ENCODE measurements at places on chromosomes 2 and 18.
A peak's percentile ranks its signal among the peaks of the same experiment; 100 is the strongest.

- DNase-seq, result no peak
Measured at GRCh38 chr2:16716944-16717343, 51.3 kb upstream of the CYRIA start.

DNA sequence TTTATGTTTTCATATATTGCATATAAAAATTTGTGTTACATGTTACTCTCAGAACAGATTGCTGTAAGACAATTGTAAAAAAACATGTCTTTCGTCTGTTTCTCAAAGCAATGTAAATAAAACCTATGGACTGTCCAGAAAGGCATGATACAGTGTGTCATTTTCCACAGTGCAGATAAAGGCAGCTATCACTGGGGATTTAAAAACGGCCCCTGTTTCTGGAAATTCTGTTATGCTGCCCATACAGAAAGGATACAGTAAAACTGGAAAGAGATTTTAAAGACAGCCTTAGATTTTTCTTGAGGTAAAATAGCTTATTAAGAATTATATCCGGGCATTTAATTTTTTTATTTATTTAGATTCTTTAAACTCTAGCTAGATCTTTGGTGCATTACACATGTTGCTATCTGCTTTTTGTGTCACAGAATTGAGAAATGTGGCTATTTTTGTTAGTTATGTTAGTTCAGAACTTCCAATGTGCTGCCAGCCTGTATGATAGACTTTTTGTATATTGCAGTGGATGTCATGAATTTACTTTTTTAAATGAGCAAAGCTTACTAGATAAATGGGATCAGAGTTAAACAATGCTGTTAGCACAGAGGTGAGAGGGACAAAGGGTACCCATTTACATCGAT lies 859 bp upstream of the INO80D start:
- no peak for DNase-seq

DNA sequence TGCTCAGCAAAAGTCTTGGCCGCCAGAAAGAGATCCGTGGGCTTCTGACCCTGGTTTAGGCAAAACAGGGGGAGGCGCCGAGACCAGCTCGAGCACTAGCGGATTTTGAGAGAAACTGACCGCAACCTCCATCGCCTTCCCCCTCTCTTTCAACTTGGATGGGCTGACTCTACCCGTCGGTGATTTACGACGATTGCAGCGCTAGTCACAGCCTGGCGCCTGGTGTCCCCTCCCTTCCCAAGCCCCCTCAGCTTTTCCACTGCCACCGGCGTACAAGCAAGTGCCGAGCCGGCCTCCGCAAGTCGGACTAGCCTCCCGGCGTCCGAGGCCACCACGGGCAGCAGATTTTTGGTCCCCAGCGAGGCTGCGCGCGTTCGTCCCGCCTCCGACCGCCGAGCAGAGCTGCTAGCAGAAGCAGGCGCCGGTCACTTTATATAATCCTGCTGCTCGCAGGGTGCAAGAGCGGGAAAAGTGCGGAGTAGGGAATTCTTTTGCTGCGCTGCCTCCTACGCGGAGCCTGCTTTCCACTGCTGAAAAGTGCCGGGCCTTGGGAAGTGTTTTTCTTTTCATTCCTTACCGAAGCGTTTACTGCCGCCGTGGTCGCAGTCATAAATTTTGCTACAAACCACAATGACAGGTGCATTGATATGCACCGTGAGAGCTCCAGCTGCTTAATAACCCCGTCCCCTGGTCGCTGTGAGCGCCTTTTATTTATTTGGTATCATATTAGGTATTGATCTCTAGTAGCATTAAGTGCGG lies 7.7 kb downstream of the HOXD3 start:
- no peak for DNase-seq

GRCh38 chr2:62527478-62528210 lies 21.6 kb upstream of the TMEM17 start:
- DNase-seq, result no peak

DNA sequence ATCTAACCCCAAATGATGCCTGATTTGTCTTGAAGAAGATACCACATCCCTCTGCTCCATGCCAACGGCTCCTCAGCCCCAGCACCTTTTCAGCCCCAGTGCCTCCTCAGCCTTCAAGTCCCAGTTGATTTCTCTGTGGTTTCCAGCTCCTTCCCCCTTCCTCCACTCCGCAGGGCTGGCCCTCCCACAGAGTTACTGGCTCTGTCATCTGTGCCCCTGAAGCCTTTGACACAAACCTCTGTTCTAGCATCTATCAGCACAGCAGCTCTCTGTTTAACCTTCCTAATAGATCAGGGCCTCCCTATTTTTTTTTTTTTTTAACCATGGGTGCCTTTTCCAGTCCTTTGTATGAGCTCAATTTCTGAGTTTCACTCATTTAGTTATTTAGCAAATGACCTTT lies 201.3 kb upstream of the CXCR4 start:
- DNase-seq, result no peak

- DNase-seq, result no peak
Measured at GRCh38 chr2:176133389-176133788, 3.9 kb downstream of the HOXD8 start.

- peak; percentile 80 for DNase-seq
Measured at GRCh38 chr2:200901459-200902072, 12.4 kb downstream of the NIF3L1 start.

DNA sequence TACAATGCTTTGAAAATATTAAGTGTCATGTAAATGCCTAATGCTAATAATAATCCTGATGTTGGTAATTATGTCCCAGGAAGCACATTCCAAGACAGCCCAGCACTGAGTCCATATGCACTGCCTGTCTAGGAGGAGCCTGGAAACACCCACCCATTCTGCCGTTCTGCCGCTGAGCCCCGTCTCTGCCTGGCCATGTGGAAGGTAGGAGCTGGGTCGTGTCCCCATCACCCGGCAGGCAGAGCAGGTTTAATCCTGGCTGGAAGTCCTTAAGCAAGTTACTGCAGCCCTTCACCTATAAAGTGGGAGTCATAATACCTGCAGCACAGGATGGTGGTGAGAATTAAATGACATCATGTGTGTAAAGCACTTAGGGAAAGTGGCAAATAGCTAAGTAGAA lies 13.1 kb upstream of the EN1 start:
- DNase-seq, result no peak

- DNase-seq, result peak; percentile 53
Measured at GRCh38 chr2:173355132-173355865, 627 bp downstream of the CDCA7 start.

- no peak for DNase-seq
Measured at GRCh38 chr2:24509425-24509824, 18.4 kb downstream of the NCOA1 start.

DNA sequence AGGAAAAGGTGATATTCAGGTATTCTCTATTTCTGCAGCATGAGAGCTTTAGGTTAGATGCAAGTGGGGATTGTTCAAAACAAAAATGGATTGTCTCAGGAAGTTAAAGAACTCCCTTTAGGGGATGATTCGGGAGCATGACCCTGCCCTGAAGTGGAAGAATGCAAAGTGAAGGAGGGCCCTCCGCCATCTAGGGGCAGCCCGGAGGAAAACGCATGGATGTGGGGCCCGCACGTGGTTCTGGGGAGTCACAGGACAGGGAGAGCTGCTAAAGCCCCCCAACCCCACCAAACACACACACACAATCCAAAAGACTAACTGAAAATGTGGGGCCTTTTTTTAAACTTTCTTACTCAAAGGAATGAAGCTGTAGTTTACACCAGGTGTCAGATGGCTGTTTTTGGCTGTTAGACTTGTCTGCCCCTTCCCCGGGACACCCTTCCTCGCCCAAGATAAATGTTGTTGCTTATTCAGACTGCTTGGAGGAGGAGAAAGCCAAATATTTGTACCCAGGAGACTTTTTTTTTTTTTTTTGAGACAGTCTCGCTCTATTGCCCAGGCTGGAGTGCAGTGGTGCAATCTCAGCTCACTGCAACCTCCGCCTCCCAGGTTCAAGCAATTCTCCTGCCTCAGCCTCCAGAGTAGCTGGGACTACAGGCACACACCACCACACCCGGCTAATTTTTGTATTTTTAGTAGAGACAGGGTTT lies 78.8 kb downstream of the HNRNPLL start:
- no peak for DNase-seq

GRCh38 chr2:109369671-109370191 lies 240.7 kb downstream of the SH3RF3 start:
- DNase-seq, result no peak

DNA sequence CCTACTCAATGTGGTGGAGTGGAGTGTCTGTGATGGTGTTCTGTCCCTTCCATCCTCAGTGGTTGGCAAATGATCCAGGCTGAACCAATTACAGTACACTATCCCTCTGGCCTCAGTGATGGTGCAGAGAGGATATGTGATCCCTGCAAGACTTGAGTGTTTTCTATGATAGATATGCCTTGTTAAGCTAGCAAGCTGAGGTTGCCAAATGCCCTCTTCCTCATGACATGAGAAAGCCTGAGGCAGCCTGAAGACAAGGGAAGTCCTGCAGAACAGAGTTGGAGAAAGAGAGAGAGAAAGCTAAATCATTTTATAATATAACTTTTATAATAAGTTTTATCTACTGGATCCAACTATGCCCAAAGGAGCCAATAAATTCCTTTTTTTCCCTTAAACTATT lies 41.6 kb upstream of the GORASP2 start:
- DNase-seq, result no peak

DNA sequence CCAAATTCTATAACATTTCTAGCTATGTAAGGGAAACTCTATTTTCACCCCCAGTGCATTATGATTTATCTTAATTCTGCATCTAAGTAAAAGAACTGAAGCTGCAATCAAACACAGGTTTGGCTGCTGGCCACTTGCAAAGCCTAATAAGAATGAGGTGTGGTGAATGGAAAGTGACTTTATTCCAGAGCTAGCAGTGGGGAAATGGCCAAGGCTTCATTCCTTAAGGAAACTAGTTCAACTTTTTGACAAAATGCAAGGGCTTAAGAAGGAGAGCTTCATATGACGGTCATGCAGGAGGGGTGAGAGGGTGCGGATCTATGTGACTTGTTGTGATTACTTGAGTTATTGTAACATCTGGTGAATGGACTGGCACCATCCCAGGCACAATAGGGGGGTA lies 1802.0 kb downstream of the SUCLG1 start:
- no peak for DNase-seq

DNA sequence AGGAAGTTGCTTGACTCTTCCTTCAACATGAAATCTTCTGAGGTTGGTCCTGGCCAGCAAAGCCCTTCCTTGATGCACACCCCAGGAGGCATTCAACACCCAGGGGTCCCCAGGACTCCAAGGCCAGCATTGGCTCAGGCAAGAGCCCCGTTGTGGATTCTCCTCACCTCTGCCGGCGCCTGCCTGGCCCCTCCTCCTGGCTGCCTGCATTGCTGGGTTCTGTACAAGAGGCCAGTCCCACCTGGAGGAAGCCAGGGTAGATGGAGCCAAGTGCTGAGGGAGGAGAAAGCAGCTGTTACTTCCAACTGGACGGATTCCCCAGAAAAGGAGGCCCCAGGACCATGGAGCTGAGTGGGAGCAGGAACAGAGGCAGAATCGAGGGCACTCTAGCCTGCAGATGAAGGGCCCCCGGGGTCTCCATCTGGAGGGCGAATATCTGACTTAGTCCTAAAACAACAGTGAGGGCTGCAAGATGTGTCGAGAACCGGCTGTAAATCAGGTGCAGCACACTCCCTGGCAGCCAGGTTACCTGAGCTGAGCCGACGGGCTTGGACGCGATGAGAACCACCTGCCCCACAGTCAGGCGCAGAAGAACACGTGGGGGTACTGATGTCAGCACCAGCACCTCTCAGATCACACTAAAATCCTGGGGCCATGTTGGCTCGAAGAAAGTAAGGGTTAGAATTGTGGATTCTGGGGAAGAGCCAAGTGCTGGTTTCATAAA lies 399.6 kb upstream of the SALL3 start:
- DNase-seq, result no peak

GRCh38 chr18:36693931-36694620 lies 134.7 kb downstream of the TPGS2 start:
- no peak for DNase-seq

DNA sequence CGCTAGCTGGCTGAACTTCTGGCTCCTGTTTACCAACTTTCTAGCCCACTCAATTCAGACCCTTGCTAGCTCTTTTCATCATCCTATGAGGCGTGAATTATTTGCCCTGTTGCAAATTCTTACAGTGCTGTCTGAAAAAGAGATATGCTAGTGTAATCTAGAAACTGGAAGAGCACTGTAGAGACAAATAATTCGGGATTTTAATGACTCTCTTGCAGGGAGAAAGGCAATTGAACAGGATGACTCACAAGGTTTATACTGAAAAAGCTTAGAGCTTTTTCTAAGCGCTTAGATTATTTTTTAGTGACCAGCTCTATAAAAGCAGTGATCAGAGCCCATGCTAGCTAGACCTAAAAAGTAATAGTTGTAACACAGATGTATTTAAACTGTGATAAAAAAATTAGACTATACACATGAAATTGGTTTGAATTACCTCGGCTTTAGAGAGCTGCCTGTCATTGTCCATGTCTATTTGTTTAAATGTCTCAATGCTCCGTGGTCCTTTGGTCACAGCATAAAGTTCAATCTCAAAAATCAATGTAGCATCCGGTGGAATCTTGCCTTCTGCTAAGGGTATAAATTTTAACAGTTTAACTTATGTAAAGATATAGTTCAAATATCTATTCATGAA lies 9.1 kb downstream of the FKBP7 start:
- DNase-seq, result no peak

DNA sequence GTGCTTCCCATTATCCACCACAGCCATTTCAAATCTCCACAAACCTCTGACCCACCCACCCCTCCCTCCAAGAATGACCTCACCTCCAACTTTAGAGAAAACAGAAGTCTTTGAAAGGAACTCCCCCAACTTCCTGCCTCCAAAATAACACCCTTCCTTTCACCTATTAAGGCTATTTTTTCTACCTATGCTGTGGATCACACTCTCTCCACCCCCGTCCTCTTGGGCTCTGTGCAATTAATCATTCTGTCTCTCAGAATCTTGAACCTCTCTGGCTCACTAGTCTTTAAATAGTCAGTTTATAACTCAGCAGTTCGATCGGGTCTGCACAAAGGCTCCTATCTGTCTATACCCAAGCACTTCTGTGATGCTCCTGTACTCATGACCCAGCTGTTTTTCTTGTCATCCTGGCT lies 37.3 kb upstream of the XPO1 start:
- DNase-seq, result no peak

DNA sequence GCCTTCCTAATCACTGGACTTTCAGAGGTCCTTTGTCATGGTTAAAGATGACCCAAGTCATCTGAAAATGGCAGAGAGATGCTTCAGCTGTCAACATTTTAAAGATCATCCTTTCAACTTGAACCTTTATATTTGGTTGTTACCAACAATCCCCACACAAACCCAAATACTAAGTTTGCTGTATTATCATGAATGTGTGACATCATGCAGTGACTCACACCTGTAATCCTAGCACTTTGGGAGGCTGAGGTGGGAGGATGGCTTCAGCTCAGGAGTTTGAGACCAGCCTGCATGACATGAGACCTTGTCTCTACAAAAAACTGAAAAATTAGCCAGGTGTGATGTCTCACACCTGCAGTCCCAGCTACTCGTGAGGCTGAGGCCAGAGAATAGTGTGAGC lies 55.2 kb upstream of the NRP2 start:
- no peak for DNase-seq

DNA sequence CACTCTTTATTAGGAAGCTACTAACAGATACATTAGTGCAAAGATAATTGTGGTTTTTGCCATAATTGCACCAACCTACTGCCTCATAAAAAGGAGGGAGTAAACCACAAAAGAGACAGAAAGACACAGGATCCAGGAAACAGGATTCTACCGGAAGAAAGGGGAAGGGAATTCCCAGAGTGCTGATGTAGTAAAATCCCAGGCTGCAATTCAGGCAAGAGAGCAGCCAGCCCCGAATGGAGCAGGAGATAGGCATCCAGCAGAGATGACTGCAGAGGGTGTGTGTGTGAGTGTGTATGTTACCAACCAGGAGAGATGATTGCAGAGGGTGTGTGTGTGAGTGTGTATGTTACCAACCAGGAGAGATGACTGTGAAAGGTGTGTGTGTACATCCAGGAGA lies 84.4 kb downstream of the KCNS3 start:
- peak; percentile 19 for DNase-seq
